Renal cortex interstitium (tissue), 15 donors: ENCODE measurements at places on chromosomes 1 and 21.

- DNase-seq: no peak
Observed at GRCh38 chr1:91889717-91890459, 3.9 kb upstream of the TGFBR3 start.

DNA sequence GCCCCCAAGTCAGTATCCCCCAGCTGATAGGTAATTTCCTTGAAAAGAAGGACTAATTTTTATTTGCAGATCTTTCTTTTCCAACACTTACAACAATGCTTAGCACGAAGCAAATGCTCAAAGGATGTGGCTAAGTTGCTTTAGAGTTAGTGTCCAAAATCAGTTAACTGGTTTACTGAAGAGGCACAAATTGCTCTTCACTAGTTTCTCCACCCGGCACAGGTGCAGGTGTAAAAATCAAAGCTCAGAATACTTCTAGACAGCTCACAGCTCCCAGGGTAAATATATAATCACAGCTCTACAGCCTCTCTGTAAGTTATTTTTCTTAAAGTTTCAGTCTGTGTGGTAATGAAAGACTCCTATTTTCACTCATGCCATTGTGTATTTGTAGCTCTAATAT lies 361.8 kb downstream of the NEGR1 start:
- no peak for DNase-seq

DNA sequence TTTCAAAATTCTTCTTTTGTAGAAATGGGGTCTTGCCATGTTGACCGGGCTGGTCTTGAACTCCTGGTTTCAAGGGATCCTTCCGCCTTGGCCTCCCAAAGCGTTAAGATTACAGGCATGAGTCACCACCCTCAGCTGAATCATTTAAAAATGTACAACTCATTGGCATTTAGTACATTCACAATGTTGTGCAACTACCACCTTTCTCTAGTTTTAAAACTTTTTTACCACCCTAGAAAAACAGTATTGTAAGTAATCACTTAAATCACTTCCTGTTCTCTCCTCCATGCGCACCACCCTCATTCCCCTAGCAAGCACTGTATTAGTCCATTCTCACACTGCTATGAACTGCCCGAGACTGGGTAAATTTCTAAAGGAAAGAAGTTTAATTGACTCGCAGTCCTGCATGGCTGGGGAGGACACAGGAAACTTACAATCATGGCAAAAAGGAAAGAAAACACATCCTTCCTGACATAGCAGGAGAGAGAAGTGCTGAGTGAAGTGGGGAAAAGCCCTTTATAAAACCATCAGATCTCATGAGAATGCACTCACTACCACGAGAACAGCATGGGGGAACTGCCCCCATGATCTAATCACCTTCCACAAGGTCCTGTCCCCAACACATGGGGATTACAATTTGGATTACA lies 14.4 kb upstream of the THEM5 start:
- DNase-seq: no peak

- DNase-seq: no peak
Observed at GRCh38 chr21:45405271-45405818, 380 bp downstream of the COL18A1 start.

DNA sequence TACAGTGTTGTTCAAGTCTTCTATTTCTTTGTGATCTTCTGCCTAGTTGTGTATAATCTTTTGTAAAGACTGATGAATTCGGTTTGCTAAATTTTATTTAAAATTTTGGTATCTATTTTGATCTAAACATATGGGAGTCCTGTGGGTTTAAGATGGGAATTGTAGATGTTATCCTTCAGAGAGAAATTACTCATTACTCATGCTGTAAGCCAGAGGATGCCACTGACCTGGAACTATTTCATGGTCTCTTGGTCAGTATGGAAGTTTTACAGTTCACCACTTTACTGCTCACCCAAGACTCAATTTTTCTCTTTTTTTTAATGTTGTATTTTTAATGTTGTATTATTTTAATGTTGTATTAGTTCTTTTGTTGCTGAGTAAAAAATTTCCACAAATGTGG lies 138.6 kb upstream of the B3GALT2 start:
- DNase-seq: no peak
